Muscle of leg (tissue), 16 donors: ENCODE measurements at places on chromosomes 2 and 18. TPM values are rescaled to one million over a fixed set of nuclear protein-coding genes. Genes with fewer than 3 reads are reported as not detected.

CGREF1 gene
- total RNA-seq, result 6.7 TPM

TUBA4B gene
- total RNA-seq, result 0.04 TPM

RTP5 gene
- not detected for total RNA-seq

SAG gene
- total RNA-seq, result 0.18 TPM

PLGLB1 gene
- total RNA-seq, result 1.6 TPM

LIMS2 gene
- total RNA-seq, result 7.7 TPM

COL4A3 gene
- under 0.01 TPM for total RNA-seq

POLR1A gene
- total RNA-seq, result 14.4 TPM

UGT1A8 gene
- total RNA-seq, result not detected

OXER1 gene
- total RNA-seq, result 2.2 TPM

CLK1 gene
- 122 TPM for total RNA-seq

IL36G gene
- total RNA-seq, result 0.31 TPM

REG1A gene
- total RNA-seq, result not detected

SEH1L gene
- total RNA-seq, result 16.6 TPM

CD8A gene
- total RNA-seq, result 0.09 TPM

KCNF1 gene
- 2.0 TPM for total RNA-seq

SYT4 gene
- total RNA-seq, result 0.13 TPM

DTYMK gene
- 22.7 TPM for total RNA-seq

CPO gene
- 0.13 TPM for total RNA-seq

SERPINB5 gene
- total RNA-seq, result not detected

SKA1 gene
- total RNA-seq, result 4.4 TPM

POTEJ gene
- 0.04 TPM for total RNA-seq

ESPNL gene
- total RNA-seq, result 2.9 TPM

TWIST2 gene
- 13.6 TPM for total RNA-seq

RAPGEF4 gene
- 1.2 TPM for total RNA-seq

UGGT1 gene
- total RNA-seq, result 28.8 TPM

SERPINB11 gene
- not detected for total RNA-seq

SNTG2 gene
- 0.31 TPM for total RNA-seq

HDAC4 gene
- 15.0 TPM for total RNA-seq

SLC9A4 gene
- 0.04 TPM for total RNA-seq

LYPD6B gene
- not detected for total RNA-seq

SLC4A1AP gene
- 23.5 TPM for total RNA-seq

TRIM54 gene
- total RNA-seq, result 56.0 TPM
